ENCODE measurements at places on chromosomes 16 and 17.
A peak's percentile ranks its signal among the peaks of the same experiment; 100 is the strongest.

DNA sequence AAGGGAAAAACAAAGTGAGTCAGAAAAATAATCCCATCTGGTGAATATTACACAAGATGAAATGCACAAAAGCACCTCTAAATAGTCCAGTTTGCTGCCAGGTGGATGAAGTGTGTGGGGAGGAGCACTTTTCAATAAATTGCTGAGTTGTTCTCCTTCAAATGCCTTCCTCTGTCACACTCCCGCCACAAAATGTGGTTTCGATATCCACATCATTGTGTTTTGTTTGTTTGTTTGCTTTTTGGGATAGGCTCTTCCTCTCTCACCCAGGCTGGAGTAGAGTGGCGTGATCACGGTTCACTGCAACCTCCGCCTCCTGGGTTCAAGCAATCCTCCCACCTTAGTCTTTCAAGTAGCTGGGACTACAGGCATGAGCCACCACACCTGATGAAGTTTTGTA, 24.6 kb upstream of the SHISA9 start:
- no peak for DNase-seq

GRCh38 chr16:87496447-87496801, 3.6 kb upstream of the ZCCHC14 start:
- DNase-seq = peak; percentile 44

GRCh38 chr16:54921206-54921824, 9.3 kb upstream of the IRX5 start:
- DNase-seq = no peak

GRCh38 chr17:58525239-58525638, 10.8 kb upstream of the MTMR4 start:
- no peak for DNase-seq

GRCh38 chr17:59311051-59311468, 20.4 kb upstream of the YPEL2 start:
- DNase-seq = peak; percentile 19

DNA sequence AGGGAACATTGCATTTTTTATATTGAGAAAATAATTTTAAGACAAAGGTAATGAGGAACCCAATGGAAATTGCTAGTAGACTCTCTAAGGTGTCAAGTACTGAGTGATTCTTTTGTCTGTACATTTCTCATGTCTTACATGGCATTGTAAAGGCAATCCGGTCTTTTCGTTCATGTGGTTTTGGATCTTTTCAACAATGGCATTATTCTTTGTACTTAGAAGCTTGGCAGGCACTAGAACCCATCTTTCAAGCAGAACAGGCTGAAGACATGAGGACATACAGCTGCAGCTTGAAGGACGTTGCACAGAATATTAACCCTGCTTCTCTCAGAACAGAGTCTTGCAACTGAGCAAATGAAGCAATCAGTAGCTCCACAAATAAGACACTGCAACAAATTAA, 231.5 kb upstream of the ZFHX3 start:
- no peak for DNase-seq

GRCh38 chr17:21814776-21815175, 122.5 kb downstream of the KCNJ18 start:
- DNase-seq = no peak

DNA sequence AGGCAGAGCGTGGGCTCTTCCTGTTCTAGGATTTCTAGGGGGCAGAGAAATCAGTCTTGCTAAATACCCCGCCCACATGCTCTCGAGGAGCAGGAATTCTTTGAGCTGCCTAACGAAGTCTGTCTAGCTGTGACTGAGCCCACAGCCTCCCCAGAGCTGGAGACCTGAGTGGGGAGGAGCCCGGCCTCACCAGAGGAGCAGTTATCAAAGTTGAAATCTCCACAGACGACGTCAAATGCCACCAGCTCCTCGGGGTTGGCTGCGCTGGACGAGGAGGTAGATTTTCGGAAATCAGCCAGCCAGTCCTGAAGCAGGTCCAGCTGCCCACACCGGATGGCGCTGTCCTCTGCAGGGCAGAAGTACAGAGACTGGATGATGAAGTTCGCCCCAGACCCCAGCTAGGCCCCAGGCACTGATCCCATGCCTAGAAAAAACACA, 53.8 kb downstream of the PRMT7 start:
- no peak for DNase-seq

DNA sequence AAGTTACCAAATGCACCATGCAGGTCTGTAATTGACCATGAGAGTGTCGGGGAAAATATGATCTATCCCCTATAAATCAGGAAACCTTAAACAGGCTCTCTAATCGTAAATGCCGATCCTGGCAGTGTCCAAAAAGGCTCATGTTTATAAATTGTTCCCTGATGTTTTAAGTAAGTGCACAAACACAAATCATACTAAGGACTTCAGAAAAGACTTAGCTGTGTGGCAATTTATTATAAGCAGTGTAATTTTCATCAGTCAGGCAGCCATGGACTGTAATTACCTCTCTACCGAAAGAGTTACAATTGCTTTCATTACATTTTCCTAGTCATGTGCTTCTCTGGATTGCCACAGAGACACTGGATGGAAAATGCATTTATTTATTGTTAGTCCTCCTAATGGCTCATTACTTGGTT, 73.4 kb upstream of the COX10 start:
- DNase-seq = no peak

GRCh38 chr17:76567634-76568432, 17.8 kb downstream of the ST6GALNAC2 start:
- DNase-seq = no peak

- DNase-seq = peak; percentile 51
Measured at GRCh38 chr17:40516581-40517285, 15.3 kb upstream of the TNS4 start.

GRCh38 chr17:41613277-41614082, 913 bp upstream of the KRT16 start:
- DNase-seq = no peak

- DNase-seq = no peak
Measured at GRCh38 chr16:4746215-4746614, 11.9 kb downstream of the DNAAF8 start.

DNA sequence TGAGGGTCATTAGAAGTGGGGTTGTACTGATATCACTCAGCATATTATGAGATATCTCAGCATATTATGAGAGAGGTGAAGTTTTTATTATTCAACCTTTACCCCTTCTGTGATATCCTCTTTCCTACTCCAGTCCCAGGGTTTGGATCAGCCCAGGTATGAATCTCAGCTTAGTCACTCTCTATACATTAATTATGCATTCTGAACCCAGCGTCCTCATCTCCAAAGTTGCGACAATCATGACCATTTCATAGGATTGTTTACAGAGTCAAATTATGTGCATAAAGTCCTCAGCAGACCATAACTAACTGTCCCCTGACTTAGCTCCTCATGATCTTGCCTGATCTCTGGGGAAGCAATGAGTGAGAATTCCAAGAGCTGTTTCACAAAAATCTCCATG, 20.5 kb upstream of the BLMH start:
- no peak for DNase-seq

DNA sequence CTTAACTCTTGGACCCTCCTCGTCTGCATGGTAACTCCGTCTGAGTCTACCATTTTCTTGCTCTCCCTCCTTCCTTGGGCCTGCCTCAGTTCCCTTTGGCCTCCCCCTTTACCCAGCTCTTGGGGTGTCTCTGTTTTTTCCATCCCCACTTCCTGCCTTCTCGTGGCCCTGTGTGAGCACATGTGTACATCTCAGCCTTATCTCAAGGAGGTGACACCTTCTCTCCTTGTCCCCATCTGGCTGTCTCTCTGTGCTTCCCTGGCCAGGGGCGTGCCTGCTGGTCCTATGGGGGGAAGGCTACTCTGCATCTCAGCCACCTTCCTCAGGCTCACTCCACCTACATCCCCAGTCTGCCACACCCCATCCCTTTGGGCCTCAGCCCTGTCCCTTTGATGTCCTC, 6.6 kb downstream of the CTF1 start:
- DNase-seq = no peak

DNA sequence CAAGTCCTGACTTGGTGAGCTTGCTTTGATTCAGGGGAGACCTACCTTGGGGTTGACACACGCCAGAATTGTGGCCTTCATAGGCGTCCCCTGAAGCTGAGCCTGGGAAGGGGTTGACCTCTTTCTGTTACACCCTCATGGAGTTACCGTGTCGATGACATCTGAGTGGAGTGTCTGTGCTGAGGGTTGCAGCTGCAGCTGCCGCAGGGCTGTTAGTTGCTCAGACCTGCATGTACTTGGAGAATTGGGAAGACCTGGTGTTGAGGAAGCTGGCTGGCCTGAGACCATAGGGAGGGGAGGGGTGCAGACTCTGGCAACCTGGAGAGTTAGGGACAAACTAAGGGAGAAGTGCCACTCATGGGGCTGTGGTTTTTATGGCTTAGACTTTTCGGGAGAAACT, 9.6 kb downstream of the GSE1 start:
- DNase-seq = no peak

DNA sequence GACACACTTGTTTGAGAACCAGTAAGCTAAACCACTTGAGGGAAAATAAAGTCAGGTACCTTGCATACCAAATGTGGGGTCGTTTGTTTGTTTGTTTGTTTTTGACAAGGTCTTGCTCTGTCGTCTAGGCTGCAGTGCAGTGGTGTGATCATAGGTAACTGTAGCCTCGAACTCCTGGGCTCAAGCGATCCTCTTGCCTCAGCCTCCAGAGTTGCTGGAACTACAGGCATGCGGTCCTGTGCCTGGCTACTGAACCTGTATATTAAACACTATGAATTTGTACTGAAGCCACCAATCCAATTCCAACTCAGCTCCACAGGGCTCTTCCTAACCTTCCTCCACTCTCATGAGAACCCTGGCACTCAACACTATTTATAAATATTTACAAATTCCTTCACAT, 51.9 kb downstream of the WWP2 start:
- no peak for DNase-seq

DNA sequence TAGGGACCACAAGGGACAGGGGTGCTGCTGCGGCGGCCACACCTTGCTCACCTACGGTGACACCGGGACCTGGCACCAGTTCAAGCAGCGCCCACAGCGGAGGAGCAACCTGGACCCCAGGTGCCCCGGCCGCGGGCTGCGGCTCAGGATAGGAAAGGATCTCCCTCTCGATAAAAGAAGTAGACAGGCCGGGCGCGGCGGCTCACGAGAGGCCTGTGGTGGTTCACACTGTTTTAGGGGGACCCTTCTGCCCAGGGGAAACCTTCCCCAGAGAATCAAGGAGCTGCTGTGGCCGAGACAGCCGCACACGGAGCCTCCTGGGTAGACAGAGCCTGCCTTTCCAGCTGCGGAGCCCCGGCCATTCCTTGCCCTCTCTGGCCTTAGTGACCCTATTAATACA, 17.9 kb upstream of the ATP2A3 start:
- no peak for DNase-seq

DNA sequence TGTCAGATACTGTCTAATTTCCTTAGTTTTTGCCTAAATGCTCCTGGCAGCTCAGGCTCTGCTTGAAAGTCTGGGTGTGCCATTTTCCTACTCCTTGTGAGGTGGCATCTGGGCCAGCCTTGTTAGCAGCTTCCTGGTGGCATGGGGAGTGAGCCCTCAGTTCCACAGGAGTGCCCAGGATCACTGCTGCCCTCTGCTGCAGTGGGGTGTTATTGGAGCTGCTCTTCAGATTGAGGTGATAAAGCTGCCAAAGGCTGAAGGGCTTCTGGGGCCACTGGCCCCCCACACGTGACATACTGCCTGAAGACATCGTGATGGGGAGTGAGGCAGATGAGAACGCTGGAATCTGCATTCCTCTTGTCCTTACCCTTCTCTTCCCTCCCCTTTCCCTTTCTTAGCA, 27.4 kb downstream of the CEP95 start:
- no peak for DNase-seq

GRCh38 chr16:29237971-29238370, 168.5 kb downstream of the NPIPB11 start:
- no peak for DNase-seq

- DNase-seq = no peak
Measured at GRCh38 chr17:57578608-57579225, 166.4 kb downstream of the CCDC182 start.

DNA sequence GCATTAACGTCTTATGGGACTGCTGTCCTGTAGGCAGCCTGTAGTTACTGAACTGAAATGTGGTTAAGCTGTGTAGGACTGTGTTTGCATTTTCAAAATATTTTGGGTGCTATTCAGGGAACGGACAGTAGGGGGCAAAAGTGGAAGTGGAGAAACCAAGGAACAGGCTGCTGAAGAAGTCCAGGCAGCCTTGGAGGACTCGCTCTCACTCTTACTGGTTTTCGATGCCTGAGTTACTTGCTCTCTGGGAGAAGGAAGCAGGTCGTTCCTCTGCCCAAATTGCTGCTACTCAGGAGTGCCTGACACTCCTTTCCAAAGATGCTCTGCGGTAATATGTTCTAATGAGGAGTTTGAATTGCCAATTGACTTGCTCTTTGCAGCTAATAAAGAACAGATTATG, 64.5 kb upstream of the RBFOX1 start:
- no peak for DNase-seq

DNA sequence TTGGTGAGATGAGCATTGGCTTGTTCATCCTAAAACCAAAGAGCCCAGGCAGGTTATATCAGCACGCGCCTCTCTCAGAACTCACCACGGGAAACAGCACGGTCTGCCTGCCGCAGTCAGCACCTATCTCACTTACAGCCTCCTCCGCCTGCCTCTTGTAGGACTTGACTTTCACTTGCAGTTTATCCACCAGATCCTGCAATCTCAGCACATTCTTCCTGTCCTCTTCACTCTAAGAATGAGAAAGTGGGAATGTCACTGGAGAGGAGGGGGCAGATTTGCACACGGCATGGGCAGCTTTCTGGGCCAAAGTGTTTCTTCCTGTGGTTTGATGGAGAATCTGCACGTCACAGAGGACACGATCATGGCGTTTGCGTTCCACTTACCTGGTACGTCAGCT, 27.4 kb downstream of the MYH3 start:
- no peak for DNase-seq

DNA sequence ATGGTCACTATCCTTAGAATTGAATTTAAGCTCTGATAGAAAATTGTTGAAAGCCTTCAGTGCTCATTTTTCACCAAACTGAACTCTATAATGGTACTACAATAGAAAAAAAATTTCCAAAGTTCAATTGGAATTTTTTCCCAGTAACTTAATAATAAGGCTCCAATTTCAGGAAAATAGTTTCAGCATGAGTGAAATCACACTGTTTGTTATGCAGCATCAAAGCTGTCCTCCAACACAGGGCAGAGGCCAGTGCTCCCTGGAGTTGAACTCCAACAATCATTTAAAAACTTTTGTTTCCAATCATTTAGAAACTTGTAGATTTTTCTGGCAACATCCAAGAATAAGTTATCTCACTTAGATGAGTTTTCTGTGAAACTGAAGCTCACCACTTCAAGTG, 103.1 kb upstream of the HSBP1 start:
- no peak for DNase-seq

DNA sequence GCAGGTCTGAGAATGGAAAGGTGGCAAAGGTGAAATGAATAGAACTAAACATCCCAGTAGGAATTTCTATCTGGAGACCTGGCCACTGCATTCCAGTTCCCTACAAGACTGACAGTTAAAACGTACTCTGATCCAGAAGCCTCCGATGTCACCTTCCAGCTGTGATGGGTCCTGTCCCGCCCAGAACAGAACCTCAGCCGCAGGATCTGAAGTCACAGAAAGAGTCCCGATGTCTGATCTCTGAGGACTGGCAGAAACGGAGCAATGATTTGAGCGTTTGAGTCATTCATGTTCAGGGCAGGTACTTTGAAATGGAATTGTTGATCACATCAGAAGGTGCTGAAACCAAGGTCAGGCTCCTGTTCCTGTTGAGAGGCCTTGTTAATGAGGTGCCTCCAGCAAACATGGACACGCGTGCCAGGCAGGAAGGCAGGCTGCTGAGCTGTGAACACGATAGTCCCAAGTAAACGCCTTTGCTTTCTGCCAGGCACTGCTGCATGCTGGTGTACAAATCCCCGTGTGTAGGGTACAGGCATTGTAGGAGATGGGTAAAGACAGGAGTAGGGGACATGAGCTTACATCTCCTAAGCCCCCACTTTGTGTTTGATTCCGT, 61.4 kb downstream of the VAT1L start:
- no peak for DNase-seq
